ENCODE measurements at places on chromosomes 4 and X.

DNA sequence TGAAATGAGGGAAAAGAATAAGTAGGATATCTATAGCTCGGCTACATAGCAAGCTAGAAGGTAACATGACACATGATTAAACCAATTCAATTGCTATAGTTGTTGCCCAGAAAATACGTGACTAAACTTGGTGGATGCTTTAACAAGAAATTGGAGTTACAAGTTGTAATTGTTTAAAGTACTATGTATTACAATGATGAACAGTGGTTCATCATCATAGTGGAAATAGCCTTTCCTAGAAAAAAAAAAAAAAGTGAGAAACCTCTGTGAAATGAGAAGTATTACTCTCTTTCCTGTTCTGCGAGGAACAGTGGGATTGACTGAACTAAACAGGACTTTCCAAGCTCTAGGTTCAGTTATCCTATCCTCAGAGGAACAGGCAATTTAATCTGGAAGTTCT lies 209.7 kb upstream of the KLF3 start:
- no peak for DNase-seq

DNA sequence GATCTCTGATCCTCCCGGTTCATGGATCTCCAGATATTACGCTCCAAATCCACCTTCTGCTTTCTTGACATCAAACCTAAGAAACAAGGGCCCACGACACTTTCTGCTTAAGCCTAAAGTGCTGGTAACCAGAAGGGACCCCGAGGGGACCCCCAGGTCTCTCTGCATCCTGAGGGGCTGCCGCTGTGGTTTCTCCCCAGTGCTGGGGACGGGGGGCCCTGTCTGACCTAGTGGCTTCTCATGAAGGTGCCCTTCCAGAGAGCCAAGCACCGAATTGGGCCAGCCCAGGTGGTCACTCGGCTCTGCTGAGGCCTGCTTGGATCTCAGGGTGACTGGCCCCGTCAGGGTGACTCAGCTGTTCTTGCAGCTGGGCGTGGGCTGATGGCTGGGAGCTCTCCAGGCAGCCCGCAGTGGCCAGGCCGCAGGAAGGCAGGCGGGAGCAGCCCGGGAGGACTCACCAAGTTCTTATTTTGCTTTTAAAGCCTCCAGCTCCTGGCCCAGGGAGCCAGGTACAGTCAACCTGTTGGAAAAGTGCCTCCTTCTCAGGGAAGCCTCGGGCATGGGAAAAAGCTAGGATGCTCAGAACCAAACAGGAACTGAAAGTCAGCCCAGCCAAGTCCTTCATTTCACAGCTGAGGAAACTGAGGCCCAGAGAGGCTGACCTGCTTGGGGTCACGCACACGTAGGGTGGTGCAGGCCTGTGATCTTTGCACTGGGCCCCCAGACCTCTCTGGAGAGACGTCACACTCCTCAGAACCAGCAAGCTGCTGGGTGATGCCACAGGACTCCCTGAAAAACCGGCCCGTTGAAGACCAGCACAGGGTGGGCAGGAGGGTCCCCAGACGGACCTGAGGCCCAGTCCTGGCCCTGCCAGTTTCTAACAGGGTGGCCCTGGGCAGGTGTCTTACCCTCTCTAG lies 16.7 kb downstream of the BLOC1S4 start:
- no peak for DNase-seq

GRCh38 chr4:7352486-7352885 lies 82.2 kb downstream of the PSAPL1 start:
- no peak for DNase-seq

- no peak for DNase-seq
Observed at GRCh38 chr4:19566041-19566440, 685.7 kb upstream of the SLIT2 start.

DNA sequence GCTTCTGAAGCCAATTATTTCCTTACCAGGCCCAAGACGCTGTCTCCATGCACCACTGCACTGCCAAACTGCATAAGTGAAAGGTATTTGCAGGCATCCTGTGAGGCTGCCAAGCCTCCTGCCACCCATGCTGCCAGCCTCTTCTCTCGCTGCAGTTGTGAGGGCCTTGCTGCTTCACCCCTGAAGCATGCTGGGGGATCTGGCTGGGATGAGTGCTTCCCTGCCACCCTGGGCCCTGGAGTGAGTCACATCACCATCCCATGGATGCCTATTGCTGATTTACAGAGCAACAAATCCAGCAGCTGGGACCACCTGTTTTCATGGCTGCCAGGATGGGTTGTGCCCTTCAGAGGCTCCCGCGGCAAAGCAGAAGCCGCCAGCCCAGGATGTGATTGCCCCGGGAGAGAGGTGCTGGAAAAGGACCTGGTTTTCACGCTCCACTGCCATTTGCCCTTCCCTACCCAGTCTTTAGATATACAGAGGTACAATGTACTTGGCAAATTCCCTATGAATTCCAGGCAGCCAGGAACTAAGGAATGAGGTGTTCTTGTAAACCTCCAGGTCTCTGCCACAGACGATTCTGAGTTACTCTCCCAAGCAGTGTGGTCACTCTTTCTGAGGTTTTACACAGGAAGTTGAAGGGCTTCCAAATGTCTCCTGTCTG lies 41.5 kb upstream of the PTCHD1 start:
- no peak for DNase-seq

- no peak for DNase-seq
Observed at GRCh38 chr4:68724426-68724825, 54.0 kb upstream of the UGT2B15 start.

GRCh38 chrX:26851981-26852380 lies 611.2 kb downstream of the PPP4R3C start:
- DNase-seq, result no peak

- peak; percentile 16 for DNase-seq
Observed at GRCh38 chrX:131792356-131792749, 230.7 kb upstream of the STK26 start.

DNA sequence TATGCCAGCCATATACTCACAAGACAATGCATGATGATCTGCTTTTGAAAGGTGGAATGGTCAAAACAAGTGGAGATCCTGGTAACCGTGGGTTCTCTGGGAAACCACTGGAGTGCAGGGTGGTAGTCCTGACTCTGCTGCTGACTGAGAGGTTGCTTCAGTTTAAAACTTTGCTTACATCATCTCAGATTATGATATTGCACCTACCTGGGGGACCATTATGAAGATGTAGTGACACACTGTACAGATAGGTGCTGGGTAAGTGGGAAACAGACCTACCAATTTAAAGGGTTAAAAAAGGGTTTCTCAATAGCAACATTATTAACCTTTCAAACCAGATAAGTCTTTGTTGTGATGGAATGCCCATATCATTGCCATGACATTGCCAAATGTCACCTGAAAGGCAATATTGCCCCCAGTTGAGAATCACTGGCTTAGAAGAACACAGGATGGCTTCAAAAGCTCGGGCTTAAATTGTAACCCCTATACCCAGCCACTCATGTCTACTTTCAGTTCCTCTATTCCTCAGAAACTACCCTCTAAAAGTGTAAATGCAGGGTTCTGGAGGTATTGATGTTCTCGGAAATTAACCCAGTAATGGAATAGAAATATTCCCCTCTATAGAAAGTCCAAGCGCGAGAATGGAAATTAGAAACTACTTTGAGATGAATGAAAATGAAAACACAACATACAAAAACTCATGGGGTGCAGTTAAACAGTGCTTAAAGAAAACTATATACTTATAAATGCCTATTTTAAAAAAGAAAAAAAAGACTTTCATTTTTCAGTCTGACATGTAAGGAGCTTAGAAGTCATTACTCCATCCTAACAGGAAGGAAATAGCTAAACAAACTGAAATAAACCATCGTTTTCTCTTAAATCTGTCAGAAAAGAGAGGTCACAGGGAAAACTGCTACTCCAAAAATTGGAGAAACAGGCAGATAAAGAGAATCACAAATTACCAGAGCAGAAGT lies 65.8 kb downstream of the ARHGEF6 start:
- no peak for DNase-seq

GRCh38 chr4:56570041-56570440 lies 64.5 kb downstream of the ARL9 start:
- DNase-seq, result no peak

DNA sequence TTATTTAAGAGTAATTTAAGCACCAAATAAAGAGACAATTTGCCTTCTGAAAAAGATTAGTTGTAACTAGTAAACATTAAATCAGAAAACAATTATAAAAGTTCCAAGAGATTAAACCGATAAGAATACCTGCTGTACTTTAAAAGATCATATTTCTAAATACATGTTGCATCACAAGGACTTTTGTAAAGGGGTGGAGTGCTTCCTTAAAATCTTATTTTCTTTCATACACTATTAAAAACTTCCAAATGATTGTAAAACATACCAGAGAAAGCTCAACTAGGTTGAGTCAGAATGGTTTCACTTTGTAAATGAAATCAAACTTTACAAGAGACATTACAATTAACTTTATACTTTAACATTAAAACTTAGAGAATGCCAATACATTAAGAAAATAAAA lies 41.8 kb downstream of the ACSL4 start:
- DNase-seq, result no peak

GRCh38 chr4:169810325-169811323 lies 52.9 kb upstream of the HPF1 start:
- DNase-seq, result peak; percentile 59

DNA sequence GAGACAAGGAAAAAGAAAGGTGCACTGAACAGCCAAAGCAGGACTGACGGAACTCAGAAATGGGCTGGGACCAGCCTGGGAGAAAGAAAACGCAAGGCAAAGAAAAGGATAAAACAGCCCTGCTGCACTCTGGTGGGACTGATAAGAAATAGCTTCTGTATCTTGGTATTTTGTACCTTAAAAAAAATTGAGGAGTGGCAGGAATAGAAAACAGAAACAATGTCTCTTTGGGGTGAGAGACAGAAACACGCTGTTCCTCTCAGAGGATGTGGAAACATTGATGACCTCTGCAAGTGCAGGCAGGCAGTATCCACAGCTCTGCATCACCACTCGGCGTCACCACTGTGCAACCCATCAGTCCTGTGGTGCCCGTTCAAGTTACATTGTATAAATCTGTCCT lies 152.5 kb upstream of the SPRY1 start:
- DNase-seq, result no peak

Measured in NCI-H1436 treated with DMSO at 0.1 percent for 48 hours (cell line).